ENCODE measurements at places on chromosomes 13 and 19. TPM values are rescaled to one million over a fixed set of nuclear protein-coding genes. Genes with fewer than 3 reads are reported as not detected.
A peak's percentile ranks its signal among the peaks of the same experiment; 100 is the strongest.

GRCh38 chr19:34732612-34733211 lies 1.3 kb upstream of the ZNF181 start:
- peak overlapping the region; percentile 79 for H3K4me3 ChIP-seq
- H3K27me3 ChIP-seq, result no peaks in the 10 kb centered on the region
- H3K36me3 ChIP-seq, result no peaks in the 10 kb centered on the region
- DNase-seq, result peak; percentile 12
- H3K27ac ChIP-seq, result peak overlapping the region; percentile 97

DNA sequence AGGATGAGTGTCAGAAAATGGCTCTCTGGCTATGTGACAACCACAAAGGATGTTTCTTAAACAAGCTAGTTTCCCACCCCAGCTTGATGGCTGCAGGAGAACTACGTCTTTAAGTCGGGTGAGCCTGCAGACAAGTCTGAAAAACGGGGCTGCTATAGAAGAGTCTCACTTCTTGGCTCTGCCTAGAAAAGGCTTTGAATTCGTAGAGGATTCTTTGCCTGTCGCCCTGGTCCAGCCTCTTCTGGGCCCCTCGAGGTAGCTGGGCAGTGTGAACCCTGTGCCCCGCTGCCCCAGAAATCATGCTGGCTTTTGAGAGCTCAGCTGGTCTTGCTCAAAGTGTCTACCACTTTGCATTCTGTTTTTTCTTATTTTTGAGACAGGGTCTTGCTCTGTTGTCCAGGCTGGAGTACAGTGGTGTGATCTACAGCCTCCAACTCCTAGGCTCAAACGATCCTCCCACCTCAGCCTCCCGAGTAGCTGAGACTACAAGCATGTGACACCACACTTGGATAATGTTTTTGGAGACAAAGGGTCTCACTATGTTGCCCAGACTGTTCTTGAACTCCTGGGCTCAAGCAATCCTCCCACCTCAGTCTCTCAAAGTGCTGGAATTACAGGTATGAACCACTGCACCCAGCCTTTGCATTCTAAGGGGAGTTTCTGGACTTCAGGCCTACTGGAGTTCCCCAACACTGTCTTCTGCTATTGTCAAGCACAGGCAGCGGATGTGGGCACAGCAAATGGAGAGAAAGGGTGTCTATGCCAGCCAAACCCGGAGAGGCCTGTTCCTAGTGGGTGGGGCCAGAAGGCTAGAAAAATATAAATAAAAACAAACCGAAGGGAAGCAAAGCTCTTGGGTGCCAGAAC lies 6.5 kb downstream of the CEBPA start:
- no peak overlapping the region for H3K4me3 ChIP-seq
- peaks cover 40% of the 10 kb centered on the region for H3K4me1 ChIP-seq
- no peaks in the 10 kb centered on the region for H3K36me3 ChIP-seq
- no peak overlapping the region for H3K27ac ChIP-seq
- DNase-seq, result no peak

The C19orf53 gene
- total RNA-seq, result 85.9 TPM

DNA sequence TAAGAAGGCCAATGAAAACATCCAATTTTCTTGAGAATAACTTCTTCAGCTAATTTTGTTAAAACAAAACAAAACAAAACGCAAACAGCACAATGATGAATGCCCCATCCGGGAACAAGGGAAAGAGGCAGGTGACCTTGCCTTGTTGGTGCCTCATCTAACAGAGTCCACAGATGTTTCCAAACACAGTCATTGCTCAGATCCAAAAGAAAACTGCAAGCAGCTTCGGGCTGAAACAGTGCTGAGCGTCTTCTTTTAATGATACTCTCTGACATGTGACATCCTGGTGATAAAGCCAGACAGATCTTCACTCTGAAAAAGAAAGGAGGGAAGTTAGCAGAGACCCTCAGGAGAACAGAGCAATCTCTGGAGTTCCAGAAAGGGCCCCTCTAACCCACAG lies 30.4 kb downstream of the IRS2 start:
- H3K36me3 ChIP-seq, result peaks cover 20% of the 10 kb centered on the region
- H3K27ac ChIP-seq, result no peak overlapping the region
- H3K27me3 ChIP-seq, result no peaks in the 10 kb centered on the region
- no peaks in the 10 kb centered on the region for H3K4me1 ChIP-seq

The CGB3 gene
- not detected for total RNA-seq

DNA sequence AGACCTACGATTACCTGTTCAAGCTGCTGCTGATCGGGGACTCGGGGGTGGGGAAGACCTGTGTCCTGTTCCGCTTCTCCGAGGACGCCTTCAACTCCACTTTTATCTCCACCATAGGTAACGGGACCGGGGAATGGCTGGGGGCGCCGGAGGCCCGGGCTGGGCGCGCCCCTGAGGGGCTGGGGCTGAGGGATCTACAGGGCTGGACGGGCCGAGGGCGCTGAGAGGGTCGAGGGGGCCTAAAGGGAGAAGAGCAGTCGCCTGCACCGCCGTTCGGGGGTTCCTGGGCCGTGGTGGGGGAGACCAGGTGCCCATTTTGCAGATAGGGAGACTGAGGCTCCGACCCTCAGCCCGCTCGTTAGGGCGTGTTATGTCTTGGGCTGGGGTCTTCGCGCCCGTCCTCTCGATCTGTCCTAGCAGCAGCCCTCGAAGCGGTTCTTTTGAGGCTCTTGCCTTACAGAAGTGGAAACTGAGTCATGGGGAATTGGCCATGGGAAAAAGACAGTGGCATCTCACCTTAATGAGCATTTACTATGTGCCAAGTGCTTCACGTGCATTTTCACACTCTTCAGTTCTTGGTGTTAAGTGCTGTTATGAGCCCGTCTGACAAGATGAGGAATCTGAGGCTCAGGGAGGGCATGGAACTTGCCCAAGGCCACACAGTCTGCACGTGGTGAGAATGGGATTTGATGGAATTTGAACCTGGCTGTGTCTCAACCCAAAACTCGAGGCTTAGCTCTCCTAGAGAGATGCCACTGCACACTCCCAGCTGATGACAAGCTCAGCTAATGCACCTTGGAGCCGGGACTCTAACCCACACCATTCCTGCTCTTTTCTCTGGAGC lies 442 bp downstream of the RAB8A start:
- H3K36me3 ChIP-seq, result no peaks in the 10 kb centered on the region
- peak; percentile 21 for DNase-seq
- peaks cover 51% of the 10 kb centered on the region for H3K4me1 ChIP-seq
- H3K27me3 ChIP-seq, result no peaks in the 10 kb centered on the region
- peak overlapping the region; percentile 97 for H3K27ac ChIP-seq

DNA sequence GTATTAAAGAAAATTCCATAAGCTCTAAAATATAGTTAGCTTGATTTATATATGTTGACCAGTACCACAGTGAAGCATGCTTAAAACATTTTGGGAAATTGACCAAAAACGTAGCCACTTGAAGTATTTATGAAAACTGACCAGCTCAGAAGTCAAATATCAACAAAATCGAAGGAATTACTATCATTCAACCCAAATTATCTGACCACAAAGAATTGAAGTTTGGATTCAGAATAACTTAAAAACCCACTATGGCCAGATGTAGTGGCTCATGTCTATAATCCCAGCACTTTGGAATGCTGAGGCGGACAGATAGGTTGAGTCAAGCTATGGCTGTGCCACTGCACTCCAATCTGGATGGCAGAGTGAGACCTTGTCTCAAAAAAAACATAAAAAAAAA lies 31.9 kb downstream of the GPALPP1 start:
- no peak overlapping the region for H3K27ac ChIP-seq
- H3K27me3 ChIP-seq, result no peaks in the 10 kb centered on the region
- DNase-seq, result no peak
- H3K4me1 ChIP-seq, result no peaks in the 10 kb centered on the region

DNA sequence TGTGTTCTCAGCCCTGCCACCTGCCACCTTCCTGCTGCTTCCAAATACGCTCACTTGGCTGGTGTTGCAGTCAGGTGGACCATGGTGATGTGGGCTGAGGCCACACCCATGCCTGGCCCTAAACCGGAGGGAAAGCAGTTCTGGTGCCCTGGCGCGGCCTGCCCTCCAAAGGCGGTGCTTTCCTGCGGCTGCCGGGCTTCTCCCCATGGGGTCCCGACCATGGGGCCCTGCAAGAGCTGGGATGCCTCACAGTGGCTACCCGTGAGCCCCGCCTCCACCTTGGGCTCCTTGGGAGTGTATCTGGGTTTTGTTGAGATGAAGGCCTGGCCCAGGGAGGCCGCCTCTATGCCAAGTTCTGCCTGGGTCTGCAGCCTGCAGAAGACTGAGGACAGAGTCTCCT lies 73.7 kb downstream of the ERICH6B start:
- DNase-seq, result no peak
- no peaks in the 10 kb centered on the region for H3K36me3 ChIP-seq
- no peaks in the 10 kb centered on the region for H3K4me1 ChIP-seq

The MRPS31 gene
- total RNA-seq, result 50.2 TPM

DNA sequence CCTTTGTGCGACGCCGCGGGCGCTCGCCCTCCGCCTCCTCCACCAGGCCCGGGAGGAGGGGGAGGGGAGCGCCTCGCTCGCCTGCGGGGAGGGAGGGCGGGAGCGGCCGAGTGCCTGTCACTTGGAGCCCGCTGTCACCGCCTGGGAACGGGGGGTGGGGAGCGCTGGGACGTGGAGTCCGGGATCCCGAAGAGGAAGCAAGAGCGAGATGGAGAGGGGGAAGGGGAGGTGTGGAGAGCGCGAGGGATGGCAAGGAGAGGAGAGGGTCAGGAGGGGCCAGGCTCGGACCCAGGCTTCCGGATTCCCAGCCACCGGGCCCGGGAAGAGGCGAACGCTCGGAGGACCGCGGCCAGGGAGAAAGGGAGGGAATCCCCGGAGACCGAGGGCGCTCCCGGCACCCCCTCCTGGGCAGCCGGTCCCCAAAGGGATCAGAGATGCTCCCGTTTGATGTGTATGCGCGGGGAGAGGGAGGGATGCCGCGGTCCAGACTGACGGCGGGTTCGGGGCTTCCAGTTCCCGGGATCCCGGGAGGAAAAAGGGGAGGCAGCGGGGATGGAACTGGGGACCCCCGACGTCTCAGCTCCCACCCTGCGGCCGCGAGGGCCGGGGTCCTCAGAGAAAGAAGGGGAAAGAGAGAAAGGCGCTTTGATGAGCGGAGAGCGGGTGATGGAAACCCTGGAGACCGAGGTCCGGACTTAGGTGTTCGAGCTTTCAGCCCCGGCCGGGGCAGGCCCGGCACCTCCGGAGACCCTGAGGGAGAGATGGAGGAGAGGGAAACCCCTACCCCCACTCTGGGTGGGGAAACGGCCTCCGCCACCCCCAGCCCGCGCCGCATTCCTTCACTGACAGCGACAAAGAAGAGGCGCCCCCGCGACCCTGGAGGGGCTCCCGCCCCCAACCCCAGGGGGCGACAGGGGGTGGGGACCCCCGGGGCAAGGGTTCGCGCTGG lies 4.7 kb upstream of the DPF1 start:
- peaks cover 95% of the 10 kb centered on the region for H3K27me3 ChIP-seq
- no peak overlapping the region for H3K27ac ChIP-seq
- peaks cover 21% of the 10 kb centered on the region for H3K4me1 ChIP-seq
- no peaks in the 10 kb centered on the region for H3K36me3 ChIP-seq
- DNase-seq, result no peak

GRCh38 chr19:16420336-16420676 lies 51.5 kb downstream of the EPS15L1 start:
- no peaks in the 10 kb centered on the region for H3K4me1 ChIP-seq
- H3K27ac ChIP-seq, result no peak overlapping the region
- no peaks in the 10 kb centered on the region for H3K27me3 ChIP-seq
- DNase-seq, result no peak
- H3K36me3 ChIP-seq, result no peaks in the 10 kb centered on the region

The ADGRE1 gene
- 0.16 TPM for total RNA-seq

- H3K4me3 ChIP-seq, result peak overlapping the region; percentile 9
- DNase-seq, result no peak
Observed at GRCh38 chr19:13095934-13096927, 6.4 kb downstream of the LYL1 start.

- H3K36me3 ChIP-seq, result peaks cover 18% of the 10 kb centered on the region
- no peaks in the 10 kb centered on the region for H3K27me3 ChIP-seq
- no peaks in the 10 kb centered on the region for H3K4me1 ChIP-seq
Observed at GRCh38 chr19:53254411-53255341, at the start of gene ZNF677. Gene ZNF677, minus strand, starts transcription at chr19:53254873. Its CDS starts 3,323 bp downstream, at chr19:53251550.

DNA sequence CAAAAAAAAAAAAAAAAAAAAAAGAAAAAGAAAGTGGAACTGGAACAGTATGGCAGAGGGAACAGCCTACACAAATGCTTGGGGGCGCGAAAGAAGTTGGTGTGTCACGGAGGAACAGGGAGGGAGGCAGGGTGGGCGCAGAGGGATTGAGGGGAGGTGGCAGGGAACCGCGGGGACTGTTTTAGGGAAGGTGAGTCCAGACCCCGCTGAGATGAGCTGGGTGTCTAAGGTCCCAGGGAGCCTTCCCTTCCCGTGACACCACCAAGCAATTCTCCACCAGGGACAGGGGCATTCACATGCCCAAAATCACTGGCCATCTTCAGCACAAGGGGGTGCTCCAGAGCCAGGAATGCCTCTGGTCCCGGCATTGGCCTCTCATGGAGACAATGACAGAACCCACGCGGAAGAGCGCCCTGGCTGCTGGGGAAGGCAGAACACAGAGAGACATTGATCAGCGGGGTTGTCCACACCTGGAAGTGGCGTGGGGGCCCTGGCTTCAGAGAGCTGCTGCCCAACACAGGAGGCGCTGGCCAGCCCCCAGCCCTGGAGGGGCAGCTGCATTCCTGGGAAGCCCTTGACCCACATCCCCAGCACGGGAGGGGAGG lies 6.9 kb downstream of the PEAK3 start:
- peak overlapping the region; percentile 61 for H3K27ac ChIP-seq
- DNase-seq, result peak; percentile 80
- peaks cover 12% of the 10 kb centered on the region for H3K36me3 ChIP-seq
- no peak overlapping the region for H3K4me3 ChIP-seq

DNA sequence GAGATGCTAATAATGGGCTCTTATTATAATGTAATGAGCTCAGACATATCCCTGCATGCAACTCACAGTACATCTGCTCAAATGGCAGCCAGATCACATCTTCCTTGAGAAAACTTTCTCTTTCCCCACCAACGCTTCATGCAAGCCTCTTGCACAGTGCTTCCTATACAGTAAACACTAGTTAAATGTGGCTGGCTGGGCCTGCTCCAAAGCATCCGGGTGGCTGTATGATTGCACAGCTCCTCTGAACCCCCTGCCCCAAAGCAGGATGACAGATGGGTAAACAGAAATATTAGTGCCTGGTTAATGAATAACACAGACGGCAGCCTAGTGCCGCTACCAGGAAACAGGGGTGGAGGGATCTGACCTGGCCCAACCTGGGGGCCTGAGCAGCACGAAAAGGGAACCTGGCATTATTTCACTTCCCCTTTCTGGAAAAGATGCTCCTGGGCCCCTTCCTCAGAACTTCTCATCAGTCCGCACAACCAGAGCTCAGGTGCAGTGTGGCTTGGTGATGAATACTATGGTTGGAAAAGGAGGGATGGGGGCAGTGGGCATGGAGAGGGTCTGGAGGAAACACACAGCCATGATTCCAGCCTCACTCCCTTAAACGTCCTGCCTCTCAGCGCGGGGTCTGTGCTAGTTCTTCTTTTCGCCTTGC lies 10.8 kb downstream of the FFAR2 start:
- no peak overlapping the region for H3K4me3 ChIP-seq
- no peaks in the 10 kb centered on the region for H3K36me3 ChIP-seq
- H3K27ac ChIP-seq, result peak overlapping the region; percentile 55
- no peak for DNase-seq

DNA sequence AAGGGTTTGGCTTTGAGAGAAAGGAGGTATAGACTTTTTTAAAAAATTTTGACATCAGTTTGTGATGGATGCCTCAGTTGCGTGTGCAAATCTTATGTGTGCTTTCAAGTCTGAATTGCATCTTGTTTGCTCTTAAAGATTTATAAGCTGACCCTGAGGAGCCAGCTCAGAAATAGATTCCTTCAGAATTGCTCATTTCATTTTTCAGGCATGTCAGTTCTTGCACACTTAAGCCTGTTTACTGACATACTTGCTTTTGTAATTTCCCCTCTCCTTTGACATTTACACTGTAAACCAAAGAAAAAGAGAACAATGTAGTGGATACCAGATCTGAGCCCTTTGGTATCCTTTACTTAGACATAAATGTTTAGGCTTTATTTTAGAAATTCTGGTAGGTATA lies 87.6 kb downstream of the RNF17 start:
- no peaks in the 10 kb centered on the region for H3K36me3 ChIP-seq
- H3K4me3 ChIP-seq, result no peak overlapping the region
- no peak overlapping the region for H3K27ac ChIP-seq
- H3K4me1 ChIP-seq, result no peaks in the 10 kb centered on the region
